ENCODE measurements at places on chromosomes 2 and 18.

DNA sequence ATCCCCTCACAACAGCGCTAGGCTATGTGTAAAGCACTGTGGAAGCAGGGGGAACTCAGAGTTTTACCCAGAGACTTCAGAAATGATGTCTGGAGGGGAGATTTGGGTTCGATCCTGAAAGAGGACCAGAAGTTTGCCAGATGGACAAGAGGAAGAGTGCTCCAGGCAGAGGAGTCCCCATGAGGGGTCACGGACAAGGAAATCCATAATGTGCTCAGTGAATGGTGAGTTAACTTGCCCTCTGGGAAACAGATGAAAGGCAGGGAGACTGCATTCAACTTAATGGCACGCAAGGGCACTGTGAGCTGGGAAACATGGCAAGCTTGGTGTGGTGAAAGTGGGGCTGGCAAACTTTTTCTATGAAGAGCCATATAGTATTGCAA is 6.0 kb upstream of the ASAP2 start:
- no peak for DNase-seq

DNA sequence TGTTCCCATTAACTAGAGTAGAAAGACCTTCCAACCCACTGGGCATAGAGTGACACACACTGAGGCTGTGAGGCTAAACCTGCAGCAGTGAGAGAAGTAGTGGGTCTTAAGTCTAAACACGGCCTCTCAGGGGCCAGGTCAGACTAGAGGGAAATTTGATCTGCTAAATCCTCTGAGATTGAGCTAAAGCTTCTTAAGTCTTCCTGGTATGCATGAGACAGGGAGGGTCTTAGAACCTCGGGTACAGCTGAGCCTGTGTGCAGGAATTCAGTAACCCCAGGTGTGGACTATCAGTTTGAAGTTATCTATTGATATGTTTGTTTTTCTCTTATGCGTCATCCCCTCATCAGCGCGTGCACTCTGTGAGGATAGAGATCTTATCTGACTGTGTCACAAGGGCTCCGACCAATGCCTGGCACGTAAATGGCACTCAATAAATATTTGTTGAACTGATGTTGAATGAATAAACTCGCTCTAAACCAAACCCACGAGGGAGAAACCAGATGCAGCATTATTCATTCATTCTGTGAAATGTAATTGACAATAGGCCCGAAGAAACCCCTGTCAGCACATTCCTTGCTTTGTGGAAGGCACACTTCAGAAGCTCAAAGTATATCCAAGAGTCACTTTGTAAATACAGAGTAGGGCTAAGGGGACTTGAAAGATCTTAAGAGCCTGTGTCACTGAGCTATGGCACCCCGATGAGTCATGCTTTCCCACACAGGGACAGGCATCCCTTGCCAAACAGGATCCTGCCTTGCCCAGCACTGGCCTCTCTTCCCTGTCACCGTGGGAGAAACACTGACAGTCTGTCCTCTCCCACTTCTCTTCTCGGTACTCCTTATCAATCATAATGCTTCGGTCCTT is 21.7 kb upstream of the RAB10 start:
- no peak for DNase-seq

DNA sequence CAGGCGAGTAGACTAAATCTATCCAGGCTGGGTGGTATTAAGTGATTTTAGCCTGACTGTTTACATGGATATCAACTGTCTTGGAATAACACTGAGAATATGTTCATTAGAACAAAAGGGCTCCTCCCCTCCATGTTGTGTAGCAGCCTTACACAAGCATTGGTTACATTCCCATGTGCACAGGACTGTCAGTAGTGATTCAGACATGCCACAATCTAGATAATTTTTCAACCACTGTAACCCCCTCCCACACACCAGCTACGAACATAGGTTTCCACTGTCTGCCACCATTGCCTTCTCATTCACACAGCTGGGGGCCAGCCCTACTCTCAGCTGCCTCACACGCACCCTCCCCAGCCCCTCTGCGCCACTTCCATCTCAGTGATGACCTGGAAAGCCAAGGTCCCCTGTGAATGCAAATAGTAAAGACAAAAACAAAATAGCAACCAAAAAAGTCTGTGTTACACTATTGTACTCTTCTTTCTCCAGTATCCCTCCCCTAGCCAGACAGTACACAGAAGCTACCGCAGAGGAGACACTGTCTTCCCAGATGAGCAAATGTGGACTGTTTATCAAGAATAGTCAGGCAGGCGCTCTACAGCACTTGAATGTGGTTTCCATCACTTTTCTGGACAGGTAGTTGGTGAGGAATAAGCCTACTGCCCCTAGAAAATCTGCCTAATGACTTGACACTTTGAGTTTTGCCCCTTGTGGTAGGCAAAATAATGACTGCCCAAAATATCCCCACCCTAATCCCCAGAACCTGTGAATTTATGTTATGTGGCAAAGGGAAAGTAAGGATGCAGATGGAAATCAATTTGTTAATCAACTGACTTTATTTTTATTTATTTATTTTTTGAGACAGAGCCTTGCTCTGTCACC is 27.9 kb upstream of the TYMS start:
- DNase-seq, result no peak

DNA sequence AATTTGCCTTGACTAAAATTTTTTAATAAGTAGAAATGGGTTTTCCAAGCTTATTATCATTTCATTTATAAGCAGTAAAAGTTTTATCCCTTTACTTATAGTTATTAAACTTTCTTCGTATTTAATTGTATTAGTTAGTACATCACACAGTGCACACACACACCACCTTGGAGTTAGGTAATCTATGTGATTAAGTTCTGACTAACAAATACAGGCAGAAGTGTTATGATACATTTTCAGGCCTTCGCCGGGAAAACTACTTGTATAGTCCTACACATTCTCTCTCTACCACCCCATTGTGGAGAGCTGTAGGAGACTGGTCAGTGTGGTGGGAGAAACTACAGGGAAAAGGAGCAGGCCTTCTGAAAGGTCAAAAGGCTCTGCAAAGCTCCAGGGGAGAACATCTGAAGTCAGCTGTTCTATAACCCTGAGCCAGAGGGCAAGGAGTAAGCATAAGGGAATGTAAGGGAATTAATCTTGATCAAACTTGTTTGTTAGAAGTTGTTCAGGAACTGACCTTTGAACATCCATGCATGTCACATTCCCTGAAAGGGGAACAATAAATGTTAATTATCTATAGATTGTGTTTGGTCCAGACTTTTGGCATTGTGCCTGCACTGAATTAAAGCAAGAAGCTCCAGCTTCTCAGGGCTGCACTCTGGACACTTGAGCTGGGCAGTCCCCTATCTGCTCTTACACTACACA is 231.7 kb downstream of the FSIP2 start:
- no peak for DNase-seq

DNA sequence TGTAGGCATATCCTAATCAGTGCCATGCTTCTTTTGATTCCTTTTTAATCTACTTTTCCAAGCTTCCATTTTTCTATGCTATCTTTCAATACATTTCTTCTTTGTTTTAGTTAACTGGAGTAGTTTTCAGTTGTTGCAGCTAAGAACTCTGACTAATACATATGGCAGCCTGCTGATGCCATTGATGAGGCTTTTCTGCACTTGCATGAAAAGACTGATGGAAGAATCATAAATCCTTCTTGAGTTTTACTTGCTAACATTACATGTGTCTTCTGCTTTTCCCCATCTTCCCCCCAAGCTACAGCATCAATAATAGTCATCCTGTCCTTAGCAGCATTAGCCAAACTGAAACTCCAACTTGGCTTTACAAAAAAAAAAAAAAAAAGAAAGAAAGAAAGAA is 203.3 kb downstream of the LRP1B start:
- DNase-seq, result no peak

- DNase-seq, result no peak
These were observed 47.1 kb downstream of the COPS8 start for GRCh38 chr2:237132799-237133198.

GRCh38 chr2:15797231-15797938 is 143.0 kb upstream of the MYCN start:
- DNase-seq, result no peak

DNA sequence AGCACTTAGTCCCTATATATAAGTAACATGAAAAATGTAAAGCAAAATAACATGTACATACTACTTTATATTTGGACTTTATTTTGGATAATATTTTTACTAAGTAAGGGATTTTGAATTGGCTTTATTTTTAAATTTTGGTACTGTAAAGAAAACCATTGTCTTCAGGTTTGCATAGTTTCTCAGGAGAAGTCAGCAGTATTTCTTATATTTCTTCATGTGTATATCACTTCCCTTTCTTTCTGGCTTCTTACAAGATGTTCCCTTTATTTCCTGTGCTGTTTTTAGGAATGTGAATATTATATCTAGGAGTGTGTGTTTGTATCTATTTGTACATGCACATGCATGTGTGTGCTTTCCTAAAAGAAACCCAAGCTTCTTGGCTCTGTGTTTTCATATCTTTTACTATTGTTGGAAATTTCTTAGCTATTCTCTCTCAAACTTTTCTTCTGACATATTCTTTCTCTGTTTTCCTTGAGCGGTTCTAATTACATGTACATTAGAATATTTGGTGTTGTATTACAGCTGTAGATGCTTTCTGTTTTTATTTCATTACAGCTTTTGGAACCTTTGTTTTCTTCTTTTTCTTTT is 1549.7 kb upstream of the ACVR2A start:
- DNase-seq, result no peak

- DNase-seq, result no peak
These were observed 57.6 kb downstream of the EVA1A start for GRCh38 chr2:75503048-75503607.

GRCh38 chr2:134173338-134174016 is 80.4 kb upstream of the MGAT5 start:
- DNase-seq, result no peak

- DNase-seq, result no peak
These were observed 122.1 kb downstream of the EML6 start for GRCh38 chr2:54845514-54845913.

DNA sequence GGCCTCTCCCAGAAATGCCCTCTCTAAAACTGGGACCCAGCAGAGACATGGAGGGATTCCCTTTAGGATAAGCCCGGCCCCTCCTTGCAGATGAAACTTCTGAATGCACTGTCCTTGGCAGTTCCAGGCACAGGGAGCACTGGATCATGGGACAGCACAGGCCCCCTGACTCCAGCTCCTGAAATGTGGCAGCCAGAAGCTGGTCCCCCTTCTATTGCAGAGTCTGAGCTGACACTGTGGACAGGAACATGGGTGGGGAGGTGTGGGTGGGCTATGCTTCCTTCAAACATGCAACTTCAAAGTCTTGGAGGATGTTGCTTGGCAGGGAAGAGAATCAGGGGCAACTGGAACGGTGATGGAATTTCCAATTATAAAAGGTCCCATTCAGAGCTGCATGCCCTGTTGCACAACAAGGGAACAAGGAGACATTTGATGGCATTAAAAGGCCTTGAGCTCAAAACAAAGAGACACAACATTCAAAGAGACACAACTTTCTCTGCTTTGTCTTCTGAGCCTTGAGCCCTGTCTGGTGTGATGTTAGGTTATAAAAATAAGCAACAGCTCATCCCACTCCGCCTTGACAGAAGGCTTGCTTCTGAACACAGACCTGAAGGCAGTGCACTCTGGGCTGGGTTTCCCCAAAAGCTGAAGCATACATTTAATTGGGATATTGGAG is 239.0 kb downstream of the OSR1 start:
- no peak for DNase-seq

DNA sequence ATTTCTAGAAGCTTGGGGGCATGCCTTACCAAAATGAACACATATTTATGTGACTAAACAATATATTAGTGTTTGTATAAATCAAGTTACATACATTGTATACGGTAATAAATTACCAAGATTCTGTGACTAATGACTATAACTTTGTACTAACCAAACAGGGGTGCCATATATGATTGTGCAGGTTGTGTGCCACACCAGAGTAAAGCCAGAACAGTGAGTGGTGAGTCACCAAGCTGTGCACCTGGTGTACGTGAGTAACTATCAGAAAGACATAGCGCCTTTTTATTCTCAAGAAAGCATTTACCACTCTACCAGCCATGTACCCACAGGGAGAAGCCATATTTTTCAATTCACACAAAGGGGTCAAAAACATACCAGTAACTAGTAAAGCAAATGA is 453.2 kb upstream of the PIK3C3 start:
- DNase-seq, result no peak

- no peak for DNase-seq
These were observed 514 bp upstream of the EPB41L5 start for GRCh38 chr2:120012363-120012762.

GRCh38 chr2:217331523-217332416 is 471.9 kb upstream of the TNP1 start:
- no peak for DNase-seq

- DNase-seq, result no peak
These were observed 104.4 kb upstream of the SMAD7 start for GRCh38 chr18:49055196-49055595.

- no peak for DNase-seq
These were observed 423.8 kb upstream of the MEX3C start for GRCh38 chr18:51621113-51621863.

DNA sequence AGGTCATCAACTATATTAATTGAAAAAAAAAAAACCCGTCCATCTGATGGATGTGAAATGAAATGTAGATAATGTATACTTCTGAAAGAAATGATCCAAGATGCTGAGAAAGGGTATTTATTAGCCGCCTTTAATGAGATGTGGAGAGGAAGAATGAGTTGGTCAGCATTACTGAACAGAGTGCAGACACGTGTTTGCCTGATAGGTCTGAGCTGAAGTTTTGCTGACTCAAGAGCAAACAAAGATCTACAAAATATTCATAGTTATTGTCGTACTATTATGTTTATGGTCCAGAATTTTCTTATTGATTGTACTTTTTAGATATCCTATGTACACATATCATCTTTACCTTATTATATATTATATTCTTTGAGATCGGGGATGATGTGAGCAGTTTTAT is 235.3 kb downstream of the RDH14 start:
- no peak for DNase-seq

DNA sequence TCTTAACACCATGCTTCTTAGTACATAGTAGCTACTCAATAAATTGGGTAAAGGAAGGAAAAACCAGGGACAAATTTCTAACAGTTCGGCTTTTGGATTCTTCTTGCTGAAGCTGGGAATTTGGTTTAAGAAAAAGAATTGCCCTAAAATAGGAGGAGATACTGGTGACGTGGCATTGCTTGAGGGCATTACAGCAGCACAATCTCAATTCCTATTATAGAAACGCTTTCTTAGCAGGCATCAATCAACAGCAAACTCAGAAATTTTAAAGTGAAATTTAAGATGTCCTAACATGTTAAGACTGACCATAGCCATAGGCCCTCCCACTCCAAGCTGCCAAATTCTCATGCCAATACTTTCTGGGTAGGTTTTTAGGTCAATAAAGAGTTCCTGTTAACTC is 169.5 kb downstream of the SRBD1 start:
- DNase-seq, result no peak

All from stimulated activated CD8-positive, alpha-beta memory T cell treated with anti-CD3 and anti-CD28 coated beads, Interleukin-15, amount 100 ng/mL, for 4 hours (primary cell).